MG63 (cell line): ENCODE measurements at places on chromosomes 2 and 18.

GRCh38 chr2:74725287-74725686 lies 71.2 kb downstream of the SEMA4F start:
- no peak for DNase-seq

DNA sequence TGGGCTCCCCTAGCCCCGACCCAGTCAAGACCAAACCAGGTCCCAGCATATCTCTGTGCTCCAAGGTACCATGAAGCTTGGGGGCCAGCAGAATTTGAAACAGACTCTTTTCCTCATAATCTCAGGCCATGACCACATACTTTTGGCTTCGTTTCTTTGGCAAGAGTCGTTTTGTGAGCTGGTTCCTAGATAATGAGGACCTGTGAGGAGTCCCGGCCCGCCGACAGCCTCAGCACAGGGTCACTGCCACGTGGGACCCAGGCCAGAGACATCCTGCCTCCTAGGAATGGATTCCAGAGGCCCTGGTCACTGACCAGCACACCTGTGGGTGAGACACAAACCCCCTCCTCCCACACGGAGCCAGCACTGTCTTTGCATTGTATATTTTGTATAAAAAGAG lies 73.5 kb downstream of the VAPA start:
- DNase-seq, result no peak

DNA sequence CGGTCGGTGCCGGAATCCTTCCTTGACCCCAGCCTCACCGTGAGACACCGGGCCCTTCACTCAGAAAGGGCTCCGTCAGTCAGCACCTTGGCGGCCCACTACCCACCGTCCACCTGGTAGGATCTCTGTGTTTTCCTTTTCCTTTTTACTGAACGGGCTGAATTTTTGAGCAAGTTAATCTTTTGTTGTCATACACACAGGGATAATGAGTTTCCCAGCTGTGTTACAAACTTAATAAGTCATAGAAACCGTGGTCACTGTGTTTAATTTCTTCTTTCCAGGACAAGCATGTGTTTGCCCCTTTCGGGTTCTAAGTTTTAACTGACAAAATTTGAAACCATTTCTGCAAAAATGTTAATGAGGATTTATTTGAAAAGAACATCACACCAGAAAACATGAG lies 39.0 kb upstream of the TPO start:
- no peak for DNase-seq

DNA sequence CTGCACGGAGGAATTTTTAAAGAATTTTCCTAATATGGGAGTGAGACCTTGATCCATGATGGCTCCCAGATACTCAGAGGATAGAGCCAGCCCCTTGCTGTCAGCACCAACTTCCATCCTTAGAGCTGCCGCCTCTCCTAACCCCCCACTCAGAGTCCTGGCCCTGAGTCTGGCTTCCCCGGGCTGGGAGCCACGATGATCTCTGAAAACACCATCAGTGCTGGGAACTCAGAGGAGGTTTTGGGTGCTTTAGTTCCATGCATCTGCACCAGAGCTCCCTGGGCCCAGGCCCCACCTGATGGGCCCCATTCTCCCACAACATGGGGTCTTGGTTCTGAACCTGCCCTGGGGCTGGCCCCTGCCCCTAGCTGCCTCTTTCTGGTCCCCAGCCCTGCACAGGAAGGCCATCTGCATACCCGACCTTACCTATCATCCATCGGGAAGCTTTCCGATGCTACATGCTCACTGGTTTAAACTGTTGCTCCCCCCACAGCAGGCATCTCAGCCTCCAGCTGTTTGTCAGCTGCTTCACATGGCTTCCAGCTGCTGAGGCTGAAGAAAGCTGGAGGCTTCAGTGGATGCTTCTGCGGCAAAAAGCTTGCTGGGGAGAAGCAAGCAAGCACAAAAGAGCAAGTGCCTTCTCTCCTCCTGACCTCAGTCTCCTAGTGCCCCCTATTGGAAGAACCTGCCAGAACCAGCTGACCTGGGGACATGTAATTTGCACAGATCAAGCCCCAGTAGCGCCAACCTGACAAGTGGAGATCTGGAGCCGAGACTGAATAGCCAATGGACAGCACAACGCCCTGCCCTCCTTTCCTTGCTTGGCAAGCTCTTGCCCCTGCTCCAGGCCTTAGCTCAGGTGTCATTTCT lies 24.2 kb upstream of the RHOB start:
- DNase-seq, result peak; percentile 57

DNA sequence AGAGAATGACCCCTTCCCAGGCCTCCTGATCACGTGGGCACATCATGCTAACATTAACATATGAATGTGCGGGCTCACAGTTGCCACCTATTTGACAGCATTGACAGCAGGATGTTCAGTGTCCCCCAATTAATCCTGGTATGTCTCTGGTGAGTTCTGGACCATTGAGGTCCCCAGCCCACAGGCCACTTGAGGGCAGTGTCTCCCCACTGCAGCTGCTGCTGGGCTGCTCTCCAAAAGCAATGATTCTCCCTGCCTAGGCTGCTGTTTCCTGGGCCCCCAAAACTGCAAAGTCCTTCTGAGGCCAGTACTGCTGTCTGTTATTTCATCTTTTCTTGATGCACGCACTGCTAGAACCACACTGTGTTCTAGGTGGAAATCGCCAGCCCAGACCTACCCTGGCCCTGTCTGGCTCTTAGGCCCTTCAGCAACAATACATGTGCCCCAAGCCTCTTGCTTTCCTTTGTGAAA lies 52.7 kb upstream of the MAPK4 start:
- DNase-seq, result peak; percentile 30

DNA sequence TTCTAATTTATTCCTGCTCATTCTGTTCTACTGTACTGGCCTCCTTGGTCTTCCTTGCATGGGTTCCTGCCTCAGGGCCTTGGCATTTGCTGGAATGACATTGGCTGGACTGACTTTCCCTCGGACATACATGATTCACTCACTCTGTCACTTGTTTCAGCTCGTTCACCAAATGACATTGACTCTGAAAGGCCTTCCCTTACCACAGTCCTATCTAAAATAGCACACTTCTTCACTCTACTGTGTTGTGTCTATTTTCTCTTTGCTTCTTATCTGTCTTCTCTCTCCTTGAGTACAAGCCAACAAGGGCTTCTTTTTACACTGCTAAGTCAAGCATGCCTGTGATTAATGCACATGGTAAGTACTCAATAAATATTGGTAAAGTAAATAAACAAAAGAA lies 65.6 kb downstream of the SCG2 start:
- DNase-seq, result no peak

- no peak for DNase-seq
Observed at GRCh38 chr2:25794544-25795276, 83.6 kb downstream of the ASXL2 start.

GRCh38 chr2:85915606-85916303 lies 27.0 kb upstream of the ST3GAL5 start:
- DNase-seq, result peak; percentile 59

DNA sequence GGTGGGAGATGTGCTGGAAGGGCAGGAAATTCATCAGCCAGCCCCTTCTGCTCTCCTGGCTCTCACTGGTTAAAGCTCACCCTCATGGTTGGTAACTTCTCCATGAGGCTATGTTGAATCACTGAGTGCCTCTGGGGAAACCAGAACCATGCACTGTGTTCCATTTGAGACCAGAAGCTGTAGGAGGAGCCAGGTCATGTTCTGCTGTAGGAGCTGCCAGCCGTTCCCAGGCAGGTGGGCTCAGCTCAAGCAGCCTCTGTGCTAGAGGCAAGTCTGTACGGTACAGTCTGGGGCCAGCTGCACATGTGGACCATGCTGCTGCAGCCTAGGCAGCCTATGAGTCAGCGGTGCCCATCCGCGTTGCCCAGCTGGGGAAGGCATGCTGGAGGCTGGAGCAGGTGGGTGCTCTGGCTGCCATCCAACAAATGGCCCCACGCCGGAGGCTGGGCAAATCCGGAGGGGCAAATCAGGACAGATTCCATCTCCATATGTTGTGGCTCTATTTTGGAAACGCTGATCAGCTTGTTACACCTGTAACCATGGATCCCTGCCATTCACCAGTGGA lies 22.0 kb upstream of the KCNF1 start:
- peak; percentile 59 for DNase-seq

DNA sequence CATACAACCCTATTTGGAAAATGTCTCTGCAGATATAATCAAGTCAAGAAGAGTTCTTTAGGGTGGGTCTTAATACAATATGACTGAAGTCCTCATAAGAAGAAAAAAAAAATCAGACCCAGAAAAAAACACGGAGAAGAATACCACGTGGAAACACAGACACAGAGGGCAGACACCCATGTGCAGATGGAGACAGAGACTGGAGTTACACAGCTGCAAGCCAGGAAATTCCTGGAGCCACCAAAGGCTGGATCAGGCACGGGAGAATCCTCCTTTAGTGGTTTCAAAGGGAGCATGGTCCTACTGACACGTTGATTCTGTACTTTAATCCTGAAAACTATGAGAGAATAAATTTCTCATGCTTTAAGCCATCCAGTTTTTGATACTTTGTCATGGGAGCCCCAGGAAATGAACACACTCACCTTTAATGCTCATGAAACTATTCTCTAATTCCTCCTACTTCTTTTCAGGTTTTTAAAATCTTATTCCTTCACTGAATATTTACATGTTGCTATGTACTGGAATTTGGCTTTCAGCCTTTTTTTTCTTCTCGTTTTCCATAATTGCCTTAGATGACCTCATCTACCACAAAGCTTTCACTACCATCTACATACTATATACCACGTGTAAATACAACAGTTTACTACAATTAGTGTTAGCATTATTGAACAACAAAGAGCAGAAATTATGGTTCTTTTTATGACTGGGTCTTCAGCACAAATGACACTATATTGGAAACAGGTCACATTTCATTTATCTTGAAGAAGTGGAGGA lies 529.1 kb downstream of the IRS1 start:
- no peak for DNase-seq

DNA sequence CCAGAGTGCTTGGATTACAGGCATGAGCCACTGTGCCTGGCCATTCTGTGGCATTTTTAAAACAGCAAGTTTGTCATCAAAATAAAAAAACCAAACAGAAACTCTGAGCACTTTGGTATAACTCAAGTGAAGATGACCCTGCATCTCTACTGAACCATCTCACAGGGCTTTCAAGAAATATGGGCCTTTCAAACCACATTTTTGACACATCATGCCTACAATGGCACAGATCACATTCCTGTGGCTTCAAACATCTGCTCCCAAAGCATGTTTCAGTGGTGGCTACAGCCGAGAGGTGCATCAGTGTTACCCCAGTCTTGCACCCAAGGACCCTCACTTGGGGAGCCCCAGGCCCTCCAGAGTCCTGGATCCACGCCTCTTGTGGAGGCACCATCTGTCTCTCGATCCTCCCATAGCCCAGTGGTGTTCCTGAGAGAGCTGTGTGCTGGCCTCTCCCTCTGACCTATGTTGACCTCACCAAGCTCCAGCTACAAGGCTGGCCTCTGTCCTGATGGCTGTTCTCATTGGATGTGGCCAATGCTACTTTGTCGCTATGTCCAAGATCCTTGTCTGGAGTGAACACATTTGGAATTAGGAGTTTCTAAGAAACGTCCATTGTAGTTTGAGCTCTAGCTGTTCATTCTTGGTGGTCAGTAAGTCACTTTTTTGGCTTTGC lies 55.2 kb upstream of the RALBP1 start:
- DNase-seq, result no peak

- no peak for DNase-seq
Observed at GRCh38 chr2:16461672-16462071, 204.0 kb downstream of the CYRIA start.

DNA sequence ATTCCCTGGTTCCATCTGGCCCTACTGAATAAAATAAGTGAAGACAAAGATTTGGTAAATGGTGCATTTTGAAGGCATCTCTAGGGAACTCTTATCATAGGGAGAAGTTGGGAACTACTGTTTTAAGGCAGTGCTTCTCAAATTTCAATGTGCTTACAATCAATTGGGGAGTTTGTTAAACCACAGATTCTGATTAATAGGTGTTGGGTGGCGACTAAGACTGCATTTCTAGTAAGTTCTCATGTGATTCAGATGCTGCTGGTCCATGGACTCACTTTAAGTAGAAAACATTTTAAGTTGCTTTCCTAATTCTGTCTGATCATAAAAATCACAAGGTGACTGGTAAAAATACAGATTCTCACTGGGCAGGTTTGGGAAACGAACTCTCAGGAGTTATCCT lies 14.6 kb downstream of the FARSB start:
- DNase-seq, result no peak

DNA sequence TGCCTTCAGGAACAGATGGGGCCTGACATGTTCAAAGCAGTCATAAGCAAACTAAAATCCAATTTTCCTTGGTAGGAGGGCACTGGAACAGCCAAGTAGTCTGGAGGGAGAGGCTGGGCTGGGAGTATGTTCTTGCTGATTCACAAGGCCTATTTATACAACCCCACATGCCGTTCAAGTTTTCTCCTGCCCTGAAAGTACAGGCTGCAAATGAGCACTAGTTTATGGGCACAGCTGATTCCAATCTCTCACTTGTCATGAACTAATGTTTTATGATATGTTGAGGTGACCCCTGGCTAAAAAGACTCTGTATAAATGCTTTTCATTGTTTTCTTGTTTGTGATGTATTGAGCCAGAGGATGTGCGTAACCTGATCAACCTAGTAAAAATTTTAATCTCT lies 183.4 kb upstream of the SRD5A2 start:
- DNase-seq, result no peak

GRCh38 chr2:62143696-62144095 lies 52.2 kb upstream of the B3GNT2 start:
- DNase-seq, result no peak

DNA sequence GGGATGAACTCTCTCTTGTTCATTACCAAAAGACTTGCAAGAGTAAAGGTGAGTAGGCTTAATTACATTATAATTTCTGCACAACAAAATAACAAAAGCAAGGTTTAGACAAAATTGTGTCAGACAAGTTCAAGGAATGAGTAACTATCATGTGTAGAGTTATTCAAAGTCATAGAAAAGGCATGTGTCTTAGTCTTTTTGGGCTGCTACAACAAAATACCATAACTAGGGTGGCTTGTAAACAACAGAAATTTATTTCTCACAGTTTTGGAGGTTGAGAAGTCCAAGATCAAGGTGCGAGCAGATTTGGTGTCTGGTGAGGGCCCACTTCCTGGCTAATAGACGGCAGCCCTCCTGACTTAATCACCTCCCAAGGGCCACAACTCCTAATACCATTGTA lies 37.6 kb downstream of the IL1R2 start:
- no peak for DNase-seq

DNA sequence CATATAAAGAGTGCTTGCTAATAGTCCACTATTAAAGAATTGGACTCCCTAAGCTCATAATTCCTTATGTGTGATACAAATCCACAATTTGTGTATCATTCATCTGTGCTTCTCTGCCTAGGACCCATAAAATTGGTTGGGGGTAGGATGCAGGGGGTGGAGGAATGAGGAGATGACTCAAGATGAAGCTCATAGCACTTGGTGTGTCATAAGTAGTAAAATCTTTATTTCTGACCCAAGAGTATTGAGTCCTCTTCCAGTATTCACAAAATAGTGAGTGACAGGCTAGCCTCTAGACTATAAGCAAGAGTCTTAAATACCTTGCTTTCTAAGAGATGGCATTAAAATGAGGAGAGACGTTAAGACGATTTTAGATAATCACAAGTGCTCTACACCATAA lies 390.9 kb upstream of the CDH19 start:
- peak; percentile 1 for DNase-seq

- DNase-seq, result no peak
Observed at GRCh38 chr18:47345291-47345690, 93.8 kb upstream of the SKOR2 start.

- peak; percentile 47 for DNase-seq
Observed at GRCh38 chr2:233061591-233062450, 1.7 kb downstream of the INPP5D start.
